Small intestine (tissue), 16 donors: ENCODE measurements at places on chromosomes 4 and X.

DNA sequence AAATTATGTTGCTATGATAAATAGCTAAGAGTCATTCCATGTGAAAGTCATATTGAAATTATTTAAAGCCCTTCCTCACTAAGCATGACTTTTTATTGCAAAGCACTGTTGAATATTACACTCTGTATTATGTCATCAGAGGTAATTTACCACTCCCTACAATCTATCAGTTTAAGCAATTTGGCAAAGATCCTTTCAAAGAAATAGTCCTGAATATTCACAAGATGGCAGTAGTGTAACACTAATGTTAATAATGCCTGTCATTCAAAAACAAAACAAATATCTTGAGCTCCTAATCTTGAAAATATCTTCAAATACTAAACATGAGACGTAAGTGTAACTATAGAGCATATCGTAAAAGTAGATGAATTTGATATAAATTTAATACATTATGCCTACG, 208.6 kb upstream of the TECRL start:
- DNase-seq: no peak

- DNase-seq: no peak
These were observed 25.6 kb downstream of the PPP2R2C start for GRCh38 chr4:6446538-6447451.

DNA sequence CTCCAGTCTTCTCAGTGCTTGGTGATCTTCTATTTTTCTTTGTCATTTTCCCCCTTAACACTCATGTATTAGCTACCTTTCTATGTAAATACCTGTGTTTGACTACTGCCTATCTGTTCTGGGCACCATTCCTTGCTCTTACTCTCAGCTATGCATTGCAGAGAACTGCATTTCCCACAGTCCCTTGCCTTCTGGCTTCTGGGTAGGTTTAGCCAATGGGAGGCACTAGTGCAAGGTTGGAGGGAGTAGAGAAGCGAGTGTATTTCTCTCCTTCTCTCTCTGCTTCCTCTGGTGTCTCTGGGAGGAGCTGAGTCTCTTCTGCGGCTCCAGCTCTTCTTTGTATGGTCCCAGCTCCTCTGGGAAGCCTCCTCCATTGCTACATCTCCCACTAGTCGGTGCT, 50.5 kb downstream of the CWH43 start:
- no peak for DNase-seq

DNA sequence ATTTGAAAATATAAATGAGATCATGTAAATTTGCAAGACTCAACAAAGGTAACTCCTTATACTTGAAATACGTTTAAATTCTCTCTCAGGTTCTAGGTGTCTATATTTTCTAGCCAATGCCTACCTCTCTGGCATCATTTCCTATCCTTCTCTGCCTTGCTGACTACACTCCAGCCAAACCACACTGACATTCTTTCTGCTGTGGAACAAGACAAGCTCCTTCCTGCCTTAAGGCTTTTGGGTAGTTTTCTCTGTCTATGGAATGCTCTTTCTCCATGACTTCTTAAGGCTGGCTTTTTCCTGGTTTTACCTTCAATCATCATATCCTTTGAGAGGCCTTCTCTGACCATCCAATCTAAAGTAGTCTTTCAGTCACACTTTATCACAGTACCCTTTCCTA, 201.0 kb downstream of the SPRY1 start:
- DNase-seq: no peak
